Head of caudate nucleus (tissue), 42 donors: ENCODE measurements at places on chromosomes 4 and X.

GRCh38 chrX:40117715-40118285 lies 20.0 kb upstream of the BCOR start:
- DNase-seq, result no peak

DNA sequence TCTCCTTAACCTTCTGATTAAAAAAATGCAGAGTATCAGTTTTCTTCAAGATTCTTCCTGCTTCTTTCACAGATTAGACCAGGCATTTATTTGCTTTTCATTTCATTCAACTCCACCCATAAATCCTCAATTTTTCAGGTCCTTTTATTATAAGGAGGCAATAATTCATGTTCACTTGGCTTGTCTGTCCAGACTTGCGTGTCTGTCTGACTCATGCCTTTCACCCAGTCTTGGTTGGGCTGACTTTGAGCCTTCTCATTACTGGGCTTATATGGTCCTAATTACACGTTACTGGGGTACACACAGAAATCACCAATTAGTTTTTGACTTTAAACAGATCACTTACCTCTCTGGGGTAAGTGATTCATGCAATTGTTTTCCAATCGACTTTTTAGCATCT lies 48.8 kb upstream of the GALNT7 start:
- no peak for DNase-seq

- DNase-seq, result no peak
These were observed 8.0 kb downstream of the ARHGEF38 start for GRCh38 chr4:105560421-105560848.

DNA sequence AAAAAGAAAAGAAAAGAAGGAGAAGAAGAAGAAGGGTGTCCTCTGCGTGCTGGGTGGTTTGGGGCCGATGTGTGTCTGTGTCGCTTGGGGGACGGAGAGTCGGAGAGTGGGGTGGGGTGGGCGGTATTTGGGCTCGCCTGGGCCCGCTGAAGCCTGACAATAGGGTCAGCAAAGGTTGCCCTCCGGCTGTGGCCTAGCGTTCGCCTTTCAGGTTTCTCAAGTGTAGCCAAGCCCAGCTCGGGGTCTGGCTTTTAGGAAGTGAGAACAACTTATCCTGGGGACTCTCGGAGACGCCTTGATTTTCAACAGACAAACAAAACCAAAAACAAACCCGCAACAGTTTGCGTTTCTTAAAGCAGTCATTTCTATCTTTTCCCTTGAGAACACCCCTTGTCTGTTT lies 4.1 kb upstream of the SOX3 start:
- no peak for DNase-seq

DNA sequence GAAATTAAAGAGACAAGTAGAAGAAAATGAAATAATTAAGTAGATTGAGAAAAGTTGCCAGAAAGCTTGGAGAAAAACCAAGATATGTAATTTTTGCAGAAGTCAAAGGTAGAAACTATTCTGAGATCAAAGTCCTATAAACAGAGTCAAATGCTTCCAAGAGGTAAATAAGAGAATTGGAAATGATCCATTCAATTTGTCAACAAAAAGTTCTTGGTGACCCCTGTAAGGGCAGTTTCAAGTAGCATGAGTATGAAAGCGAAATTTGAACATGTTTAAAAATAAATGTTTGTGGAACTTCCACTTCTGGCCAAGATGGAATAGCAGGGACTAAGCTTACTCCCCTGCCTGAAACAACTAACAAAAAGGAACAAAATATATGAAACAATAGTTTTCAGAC lies 562.0 kb downstream of the SMARCA1 start:
- DNase-seq, result no peak
